IMR-90 (cell line): ENCODE measurements at places on chromosomes 5 and 9. TPM values are rescaled to one million over a fixed set of nuclear protein-coding genes. Genes with fewer than 3 reads are reported as not detected.

The PAPPA gene
- total RNA-seq: 11.7 and 12.4 TPM in 2 replicates

The PCDHGA1 gene
- 0.83 and 0.90 TPM in 2 replicates for total RNA-seq

The PCDHGB3 gene
- total RNA-seq: 5.9 and 6.7 TPM in 2 replicates

The CD72 gene
- total RNA-seq: 0.36 TPM in 1 of 2 replicates, not detected in the other

The FGF10 gene
- total RNA-seq: not detected in 2 replicates

The CMYA5 gene
- 0.83 and 0.90 TPM in 2 replicates for total RNA-seq

The CORO2A gene
- 1.9 and 2.2 TPM in 2 replicates for total RNA-seq

The TMEM174 gene
- total RNA-seq: not detected in 2 replicates

The PIP5KL1 gene
- total RNA-seq: 0.28 and 0.36 TPM in 2 replicates

The BTNL9 gene
- not detected in 2 replicates for total RNA-seq
